Pancreas (tissue), 10 donors: ENCODE measurements at places on chromosomes 4 and X. TPM values are rescaled to one million over a fixed set of nuclear protein-coding genes. Genes with fewer than 3 reads are reported as not detected.
A peak's percentile ranks its signal among the peaks of the same experiment; 100 is the strongest.

GRCh38 chr4:8095956-8096689, 62.5 kb downstream of the ABLIM2 start:
- DNase-seq = no peak

DNA sequence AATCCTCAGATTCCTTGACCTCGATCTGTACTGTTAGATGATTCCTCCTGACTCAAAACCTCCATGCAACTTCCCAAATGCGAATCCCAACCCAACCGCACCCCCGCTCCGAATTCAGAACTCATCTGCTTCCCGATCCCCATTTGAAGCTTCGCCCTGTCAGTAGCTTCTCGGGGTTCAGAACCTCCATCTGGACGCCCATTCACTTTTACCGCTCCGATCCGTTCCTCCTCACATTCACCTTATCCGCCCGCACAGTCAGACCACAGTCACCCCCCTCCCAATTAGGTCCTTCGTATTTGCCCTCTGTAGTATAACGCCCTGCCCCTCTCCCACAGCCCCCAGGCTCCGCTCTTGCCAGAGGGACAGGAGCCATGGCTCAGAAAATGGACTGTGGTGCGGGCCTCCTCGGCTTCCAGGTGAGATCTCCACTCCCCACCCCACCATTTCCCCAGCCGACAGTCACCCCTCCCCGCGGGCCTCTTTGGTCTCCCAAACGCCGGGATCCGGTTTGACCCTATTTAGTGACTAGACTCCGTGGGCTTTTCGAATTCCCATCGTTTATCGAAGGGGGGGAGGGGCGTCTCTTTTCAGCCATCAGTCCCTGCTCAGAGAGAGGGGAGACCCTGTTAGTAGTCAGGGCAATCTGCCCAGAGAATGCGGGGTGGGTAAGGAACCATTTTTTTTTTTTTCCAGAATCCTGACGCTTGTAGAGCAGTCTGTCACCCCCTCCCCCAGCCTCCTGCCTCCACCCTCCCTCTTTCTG, 691 bp downstream of the MAGED1 start:
- DNase-seq = peak; percentile 39

Gene OFD1
- total RNA-seq = 15.7 TPM

DNA sequence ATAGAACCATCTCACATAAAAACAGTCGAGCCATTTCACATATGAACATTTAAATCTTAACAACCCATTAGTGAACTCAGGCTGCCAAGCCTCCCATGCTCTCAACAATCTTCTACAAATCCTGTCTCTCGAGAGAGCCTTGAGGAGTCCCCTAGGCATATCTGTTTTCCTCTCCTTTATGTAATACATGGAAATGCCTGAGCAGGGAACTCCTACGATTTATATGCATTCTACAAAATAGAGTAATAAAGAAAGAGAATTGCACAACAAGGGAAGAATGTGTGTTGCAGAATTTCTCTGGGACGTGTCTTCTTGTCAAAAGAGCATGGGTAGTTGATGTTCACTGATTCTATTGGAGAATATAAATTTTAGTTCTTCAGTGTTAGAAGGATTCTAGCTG, 101.8 kb upstream of the VCX2 start:
- DNase-seq = no peak

DNA sequence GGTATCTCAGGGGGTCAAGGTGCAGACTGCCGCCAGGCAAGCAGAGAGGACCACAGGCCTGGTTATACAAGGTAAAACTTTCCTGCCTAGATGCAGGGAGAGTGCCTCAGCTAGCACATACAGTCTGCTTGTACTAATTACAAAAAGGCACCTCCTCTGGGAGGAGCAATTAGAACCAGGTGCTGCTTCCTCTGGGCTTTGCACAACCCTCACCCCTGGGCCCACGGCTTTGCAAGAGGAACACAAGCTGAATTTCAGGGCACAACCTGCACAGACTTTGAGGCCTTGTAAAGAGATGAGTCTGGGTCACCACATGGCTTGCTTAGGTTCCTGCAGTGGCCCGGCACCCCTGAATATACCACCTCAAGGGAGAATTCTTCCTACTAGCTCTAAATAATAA, 9.2 kb upstream of the CITED1 start:
- DNase-seq = no peak

Gene P2RY4
- total RNA-seq = not detected

- DNase-seq = no peak
These were observed 16.6 kb upstream of the KLHL2 start for GRCh38 chr4:165190591-165191347.

Gene PIR
- total RNA-seq = 1.5 TPM

Gene SYTL5
- 1.2 TPM for total RNA-seq

GRCh38 chr4:138609943-138610350, 367.8 kb upstream of the SLC7A11 start:
- no peak for DNase-seq
